HCT116 (cell line): ENCODE measurements at places on chromosomes 13 and 19.

DNA sequence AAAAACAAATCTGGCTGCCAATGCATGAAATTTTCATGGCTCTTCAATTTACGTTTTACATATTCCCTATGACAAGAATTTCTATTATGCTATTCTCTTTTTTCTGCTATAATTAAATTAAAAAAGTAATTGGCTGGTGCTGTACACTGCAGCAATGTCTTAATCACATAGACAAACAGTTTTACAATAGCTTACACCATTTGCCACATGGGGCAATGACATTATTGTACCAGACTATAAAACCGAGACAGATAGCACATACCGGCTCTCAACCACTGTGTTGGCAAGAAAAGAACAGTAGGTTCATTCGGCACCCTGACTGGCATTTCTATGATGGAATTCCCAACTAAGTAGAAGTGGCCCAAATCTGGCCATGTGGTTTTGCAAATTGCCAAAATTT lies 67.7 kb downstream of the DACH1 start:
- H3K36me3 ChIP-seq = no peaks in the 10 kb centered on the region
- no peaks in the 10 kb centered on the region for H3K4me1 ChIP-seq
- no peak for DNase-seq
- H3K27me3 ChIP-seq = no peaks in the 10 kb centered on the region
- H3K27ac ChIP-seq = no peak overlapping the region
- H3K4me3 ChIP-seq = no peak overlapping the region

DNA sequence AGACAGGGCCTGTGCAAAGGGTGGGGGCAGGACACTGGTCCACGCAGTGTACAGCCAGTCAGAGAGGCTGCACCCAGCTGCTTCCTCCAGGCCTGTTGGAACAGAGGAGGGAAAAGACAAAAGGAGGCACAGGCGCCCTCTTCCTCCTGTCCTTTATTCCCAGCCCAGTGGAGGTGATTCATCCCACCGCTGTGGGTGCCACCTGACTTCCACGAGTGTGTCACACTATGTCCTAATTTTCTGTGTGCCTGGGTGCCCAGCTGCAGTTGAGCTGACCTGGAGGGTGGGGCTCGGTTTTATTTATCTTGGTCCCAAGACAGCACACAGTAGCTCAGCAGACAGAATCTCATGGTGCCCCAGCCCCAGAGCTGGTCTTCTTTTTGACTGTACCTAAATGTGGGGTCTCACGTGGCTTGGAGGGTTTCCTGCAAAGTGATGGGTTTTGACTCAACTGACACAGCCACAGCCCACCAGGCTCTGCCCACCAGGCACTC lies 9.0 kb downstream of the EPS15L1 start:
- H3K27me3 ChIP-seq = no peaks in the 10 kb centered on the region
- H3K4me3 ChIP-seq = no peak overlapping the region
- DNase-seq = no peak
- no peak overlapping the region for H3K27ac ChIP-seq
- H3K4me1 ChIP-seq = peaks cover 14% of the 10 kb centered on the region
- H3K36me3 ChIP-seq = no peaks in the 10 kb centered on the region

GRCh38 chr13:90493667-90494066 lies 853.8 kb upstream of the MIR17HG start:
- no peaks in the 10 kb centered on the region for H3K27me3 ChIP-seq
- H3K4me3 ChIP-seq = no peak overlapping the region
- H3K36me3 ChIP-seq = no peaks in the 10 kb centered on the region
- H3K4me1 ChIP-seq = no peaks in the 10 kb centered on the region
- H3K27ac ChIP-seq = no peak overlapping the region

DNA sequence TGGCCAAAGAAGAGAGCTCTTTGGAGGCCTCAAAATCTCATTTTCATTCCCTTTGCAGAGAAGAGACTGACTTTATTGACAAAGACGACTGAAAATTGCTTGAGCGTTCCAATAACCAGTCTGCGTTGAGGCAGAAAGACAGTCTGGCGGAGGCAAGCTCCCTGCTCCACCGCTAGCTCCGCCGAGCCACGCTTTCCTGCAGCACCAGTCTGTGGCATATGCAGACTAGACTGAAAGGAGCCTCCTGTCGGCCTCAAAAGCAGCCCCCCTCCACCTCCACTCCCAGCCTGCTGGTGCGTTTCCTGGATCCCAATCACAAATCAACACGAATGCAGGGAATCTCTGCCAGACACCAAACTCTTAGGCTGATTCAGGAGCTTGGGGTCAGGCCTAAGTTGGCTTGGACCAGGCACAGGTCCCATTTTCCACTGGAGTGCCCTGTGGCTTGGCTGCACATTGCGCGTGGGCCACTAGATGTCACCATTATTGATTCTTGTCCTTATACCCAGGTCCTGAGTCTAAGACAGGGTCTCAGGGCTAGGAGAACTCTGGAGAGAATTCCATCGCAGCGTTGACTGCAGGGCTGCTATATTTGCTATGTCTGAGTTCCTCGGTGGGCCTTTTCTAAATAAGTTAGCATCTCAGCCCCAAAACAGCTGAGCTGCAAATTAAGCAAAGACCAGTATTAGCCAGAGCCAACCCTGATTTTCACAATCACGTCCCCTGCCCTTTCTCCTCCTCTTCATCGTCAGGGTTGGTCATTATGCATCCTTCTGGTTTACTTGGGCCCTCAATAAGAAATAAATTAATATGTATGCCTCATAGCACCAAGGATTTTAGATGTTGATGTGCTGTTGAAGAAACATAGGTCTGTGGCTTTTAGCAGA lies 5.2 kb upstream of the ZNF507 start:
- no peak for DNase-seq
- no peaks in the 10 kb centered on the region for H3K27me3 ChIP-seq
- H3K4me1 ChIP-seq = peaks cover 3% of the 10 kb centered on the region; the same call in 1 of the 2 replicates
- no peak overlapping the region for H3K27ac ChIP-seq

DNA sequence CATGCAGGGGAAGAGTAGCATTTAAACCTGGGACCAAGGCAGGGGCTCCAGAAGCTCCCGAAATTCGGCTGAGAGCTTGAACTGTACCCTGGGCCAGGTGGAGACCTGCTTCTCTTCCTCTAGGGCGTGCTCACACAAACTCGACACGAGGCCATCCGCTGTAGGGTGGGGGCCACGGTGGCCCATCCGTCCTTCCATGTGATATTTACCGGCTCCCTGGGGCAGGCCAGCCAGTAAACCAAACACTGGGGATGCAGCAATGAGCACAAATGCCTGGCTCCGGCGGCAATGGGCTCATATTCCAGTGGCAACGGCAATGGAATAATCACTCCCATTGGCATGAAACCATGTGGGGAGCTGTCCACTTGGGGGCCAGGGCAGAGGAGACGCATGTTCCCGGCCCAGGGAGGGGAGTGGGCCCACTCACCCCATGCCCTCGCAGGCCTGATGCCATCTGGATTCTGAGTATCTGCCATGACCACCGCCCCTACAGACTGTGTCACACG lies 10.8 kb downstream of the SH3GL1 start:
- peaks cover 4% of the 10 kb centered on the region; the same call in 1 of the 2 replicates for H3K36me3 ChIP-seq
- H3K27me3 ChIP-seq = no peaks in the 10 kb centered on the region
- H3K4me1 ChIP-seq = no peaks in the 10 kb centered on the region
- no peak overlapping the region for H3K27ac ChIP-seq

DNA sequence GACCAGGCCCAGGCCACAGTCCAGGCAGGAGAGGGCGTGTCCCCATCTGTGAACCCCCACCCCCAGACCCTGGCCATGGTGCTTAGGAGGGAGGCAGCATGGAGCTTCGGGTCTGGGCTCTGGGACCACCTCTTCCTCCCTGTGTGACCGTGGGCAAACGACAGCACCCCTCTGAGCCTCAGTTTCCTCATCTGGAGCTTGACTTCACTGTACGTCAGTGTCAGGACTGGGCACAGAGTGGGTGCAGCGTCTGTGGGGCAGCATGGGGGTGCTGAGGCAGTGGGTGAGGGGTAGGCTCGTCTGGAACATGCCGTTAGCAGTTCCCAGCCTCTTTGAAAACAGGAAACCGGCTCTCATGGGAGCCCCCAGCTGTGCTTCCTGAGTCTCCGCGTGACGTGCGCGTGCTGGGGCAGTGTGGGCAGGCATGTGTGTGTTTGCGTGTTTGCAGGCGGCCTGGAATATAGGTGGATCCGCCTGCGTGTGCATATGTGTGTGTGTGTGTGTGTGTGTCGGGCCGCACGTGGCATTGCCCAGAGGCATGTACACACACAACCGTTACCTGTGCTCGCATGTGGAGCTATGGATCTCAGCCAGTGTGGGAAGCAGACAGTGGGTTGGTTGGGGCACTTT lies 15.8 kb downstream of the ARRDC2 start:
- no peaks in the 10 kb centered on the region for H3K36me3 ChIP-seq
- H3K27ac ChIP-seq = peak overlapping the region; percentile 66; the same call in 1 of the 2 replicates
- DNase-seq = no peak
- H3K4me1 ChIP-seq = peaks cover 45% of the 10 kb centered on the region
- no peak overlapping the region for H3K4me3 ChIP-seq

DNA sequence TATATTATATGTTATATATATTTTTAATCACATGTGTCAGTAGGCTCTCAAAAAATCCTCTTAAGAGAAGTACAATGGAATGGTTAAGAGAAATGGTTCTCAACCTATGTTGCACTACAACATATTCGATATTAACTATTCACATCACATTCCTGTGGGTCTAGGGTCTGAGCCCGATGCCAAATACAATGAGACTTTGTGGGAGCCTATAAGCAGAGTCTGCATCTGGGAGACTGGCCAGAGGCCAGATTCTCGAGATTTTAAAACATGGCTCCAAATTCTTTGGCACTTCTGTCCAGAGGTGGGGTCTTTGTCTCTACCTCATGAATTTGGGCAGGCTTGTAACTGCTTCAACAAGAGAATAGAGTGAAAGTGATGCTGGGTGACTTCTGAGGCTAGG lies 79.4 kb upstream of the NBEA start:
- no peak overlapping the region for H3K27ac ChIP-seq
- DNase-seq = no peak
- no peaks in the 10 kb centered on the region for H3K27me3 ChIP-seq
- no peaks in the 10 kb centered on the region for H3K36me3 ChIP-seq

- peak within 1 kb of the TSS; percentile 91 for H3K4me3 ChIP-seq
- H3K4me1 ChIP-seq = peaks cover 27% of the 10 kb centered on the region
- no peaks in the 10 kb centered on the region for H3K27me3 ChIP-seq
- DNase-seq = no peak
- H3K27ac ChIP-seq = peak within 1 kb of the TSS; percentile 85
Observed at GRCh38 chr19:46601318-46602224, at the start of gene CALM3. TSS of gene CALM3 (plus strand) at chr19:46601330. CDS start at chr19:46601435, 105 bp downstream.

DNA sequence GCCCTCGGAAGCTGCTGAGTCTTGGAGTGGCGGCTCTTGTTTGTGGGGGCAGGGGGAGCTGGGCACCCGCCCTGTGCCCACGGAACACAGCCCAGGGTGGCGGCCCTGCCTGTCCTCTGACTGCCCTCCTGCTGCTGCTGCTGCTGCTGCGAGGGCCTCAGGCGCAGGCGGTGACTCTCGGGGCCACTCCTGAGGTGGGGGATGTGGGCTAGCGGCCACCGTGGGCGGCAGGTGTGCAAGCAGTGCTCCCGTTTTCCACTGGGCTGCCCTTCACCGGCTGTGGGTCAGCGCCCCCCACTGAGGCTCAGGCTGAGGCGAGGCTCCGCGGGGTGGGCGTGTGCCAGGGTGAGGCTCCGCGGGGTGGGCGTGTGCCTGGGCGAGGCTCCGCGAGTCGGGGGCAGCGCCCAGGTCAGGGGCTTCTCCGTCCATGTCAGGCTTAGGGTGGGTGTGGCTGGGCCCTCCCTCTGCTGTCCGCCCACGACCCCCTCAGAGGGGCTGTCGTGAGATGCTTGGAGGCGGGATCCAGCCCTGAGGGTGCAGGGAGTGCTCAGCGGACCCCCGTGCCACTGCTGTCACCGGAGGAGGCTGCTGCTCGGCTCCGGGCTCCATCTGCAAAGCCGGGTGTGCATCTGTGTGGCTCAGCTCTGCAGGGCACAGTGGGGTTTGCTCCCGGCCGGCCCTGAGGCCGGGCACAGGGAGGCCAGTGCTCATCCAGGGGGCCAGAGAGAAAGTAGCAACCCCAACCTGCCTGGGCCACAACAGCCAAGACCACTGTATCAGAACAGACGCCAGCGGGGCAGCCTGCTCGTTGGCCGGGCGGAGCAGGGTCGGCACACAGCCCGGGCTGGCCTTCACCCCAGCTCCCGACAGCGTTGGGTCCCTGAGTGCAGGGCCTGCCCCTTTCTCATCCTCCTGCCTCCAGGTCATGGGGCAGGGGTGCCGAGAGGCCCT lies 14.5 kb downstream of the CSNK1G2 start:
- no peak overlapping the region for H3K4me3 ChIP-seq
- no peak overlapping the region for H3K27ac ChIP-seq
- H3K36me3 ChIP-seq = no peaks in the 10 kb centered on the region
- no peaks in the 10 kb centered on the region for H3K4me1 ChIP-seq
- no peak for DNase-seq

DNA sequence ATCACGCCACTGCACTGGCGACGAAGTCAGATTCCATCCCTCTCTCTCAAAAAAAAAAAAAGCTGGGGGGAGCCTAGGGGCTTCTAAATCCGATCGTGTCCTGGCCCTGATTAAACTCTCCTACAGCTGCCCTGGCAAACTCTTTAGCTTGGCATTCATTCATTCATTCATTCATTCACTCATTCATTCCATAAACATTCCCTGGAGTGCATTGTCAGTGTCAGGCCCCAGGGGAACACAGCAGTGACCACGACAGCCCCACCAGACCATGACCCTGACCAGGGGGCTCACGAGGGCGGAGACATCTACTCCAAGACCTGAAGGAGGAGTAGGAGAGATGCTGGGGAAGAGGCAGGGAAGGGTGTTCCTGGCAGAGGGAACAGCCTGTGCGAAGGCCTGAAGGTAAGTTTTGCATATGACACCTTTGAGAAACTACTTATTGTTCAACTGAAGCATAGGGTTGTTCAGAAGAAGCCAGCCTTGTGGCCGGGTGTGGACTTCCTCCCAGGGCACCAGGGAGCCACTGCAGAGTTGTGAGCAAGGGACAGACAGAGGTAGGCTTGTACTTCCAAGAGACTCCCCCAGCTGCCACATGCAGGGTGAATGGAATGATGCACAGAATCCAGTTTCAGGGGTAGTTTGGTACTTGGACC lies 24.5 kb downstream of the CEACAM16 start:
- no peak overlapping the region for H3K27ac ChIP-seq
- DNase-seq = no peak
- H3K4me1 ChIP-seq = peaks cover 63% of the 10 kb centered on the region

- no peaks in the 10 kb centered on the region for H3K4me1 ChIP-seq
- H3K27ac ChIP-seq = no peak overlapping the region
- no peak for DNase-seq
- peaks cover 38% of the 10 kb centered on the region for H3K36me3 ChIP-seq
- no peaks in the 10 kb centered on the region for H3K27me3 ChIP-seq
Observed at GRCh38 chr19:8487137-8487851, 15.1 kb downstream of the PRAM1 start.

DNA sequence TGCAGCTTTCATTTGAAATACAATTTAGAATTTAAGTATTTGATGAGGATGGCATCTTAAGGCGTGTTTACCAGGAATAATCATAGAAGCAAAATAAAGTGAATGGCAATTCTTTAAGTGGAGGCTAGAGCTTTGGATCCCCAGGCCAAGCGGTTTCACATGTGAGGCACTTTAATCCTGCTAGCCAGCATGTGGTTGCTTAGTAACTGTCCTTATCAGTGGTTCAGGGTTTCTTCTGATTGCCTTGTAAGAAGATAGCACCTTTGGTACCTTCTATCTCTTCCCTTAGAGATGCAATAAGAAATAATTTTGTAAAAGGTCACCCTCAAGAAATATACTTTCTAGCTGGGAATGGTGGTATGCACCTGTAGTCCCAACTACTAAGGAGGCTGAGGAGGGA lies 38.9 kb upstream of the SERP2 start:
- H3K36me3 ChIP-seq = no peaks in the 10 kb centered on the region
- no peak overlapping the region for H3K27ac ChIP-seq
- no peak for DNase-seq
